ENCODE measurements at places on chromosomes 4 and X.

- H3K4me3 ChIP-seq, result no peak overlapping the region
- no peaks in the 10 kb centered on the region for H3K27me3 ChIP-seq
- no peaks in the 10 kb centered on the region for H3K4me1 ChIP-seq
- H3K36me3 ChIP-seq, result no peaks in the 10 kb centered on the region
- H3K27ac ChIP-seq, result no peak overlapping the region
Measured at GRCh38 chr4:165600959-165601683, 222.3 kb downstream of the CPE start.

DNA sequence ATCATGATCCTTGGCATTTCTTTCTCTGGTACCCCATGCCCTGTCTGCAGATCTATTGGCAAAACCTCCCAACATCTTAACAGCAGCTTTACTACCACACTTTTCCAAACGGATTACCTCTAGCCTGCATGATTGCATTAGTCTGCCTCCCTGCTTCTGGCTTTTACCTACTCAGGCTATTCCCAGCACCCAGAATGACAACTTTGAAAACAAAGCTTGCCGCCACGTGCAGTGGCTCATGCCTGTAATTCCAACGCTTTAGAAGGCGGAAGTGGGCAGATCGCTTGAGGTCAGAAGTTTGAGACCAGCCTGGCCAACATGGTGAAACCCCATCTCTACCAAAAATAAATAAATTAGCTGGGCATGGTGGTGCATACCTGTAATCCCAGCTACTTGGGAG lies 60.2 kb downstream of the UBE2K start:
- no peak overlapping the region for H3K4me3 ChIP-seq
- no peaks in the 10 kb centered on the region for H3K27me3 ChIP-seq
- DNase-seq, result no peak

DNA sequence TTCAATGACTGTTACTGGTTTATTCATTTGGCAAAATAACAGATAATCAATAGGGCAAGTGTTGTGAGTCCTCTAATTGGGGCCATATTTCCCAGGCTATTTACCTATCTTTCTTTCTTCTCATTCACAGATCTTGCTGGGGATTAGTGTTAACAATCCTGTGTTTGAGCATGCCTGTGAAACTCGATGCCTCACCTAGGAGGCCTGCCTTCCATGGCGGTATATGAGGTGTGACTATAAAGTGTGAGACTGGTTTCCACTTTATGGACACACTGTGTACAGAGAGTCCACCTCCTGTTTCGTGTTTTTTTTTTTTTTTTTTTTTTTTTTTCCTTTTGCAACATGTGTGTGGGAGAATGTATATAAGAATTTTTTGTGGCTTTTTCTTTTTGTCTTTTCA lies 199.3 kb downstream of the BMPR1B start:
- no peak overlapping the region for H3K4me3 ChIP-seq
- H3K4me1 ChIP-seq, result no peaks in the 10 kb centered on the region
- DNase-seq, result no peak
- H3K27me3 ChIP-seq, result no peaks in the 10 kb centered on the region
- no peak overlapping the region for H3K27ac ChIP-seq

DNA sequence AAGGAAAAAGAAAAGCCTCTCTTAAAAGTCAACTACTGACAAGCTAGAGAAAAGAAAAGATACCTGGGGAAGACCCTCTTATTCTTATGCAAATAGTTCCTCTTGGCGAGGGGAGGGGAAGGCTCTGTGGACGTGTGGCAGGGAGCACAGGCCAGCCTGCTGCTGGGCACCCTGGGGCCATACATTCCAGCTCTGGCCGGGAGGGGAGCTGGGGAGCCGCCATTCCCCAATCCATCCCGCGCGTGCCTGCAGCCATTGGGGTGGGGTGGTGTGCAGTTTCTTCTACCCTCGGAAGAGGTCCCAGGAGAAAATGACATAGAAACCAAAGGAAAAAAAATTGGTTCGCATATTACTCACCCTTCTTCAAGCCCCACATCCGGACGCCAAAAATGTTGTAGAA lies 1496.4 kb downstream of the RPA4 start:
- H3K27ac ChIP-seq, result no peak overlapping the region
- no peaks in the 10 kb centered on the region for H3K4me1 ChIP-seq
- H3K4me3 ChIP-seq, result no peak overlapping the region
- no peaks in the 10 kb centered on the region for H3K36me3 ChIP-seq
- H3K27me3 ChIP-seq, result no peaks in the 10 kb centered on the region

GRCh38 chrX:7876957-7877356 lies 34.0 kb downstream of the VCX start:
- H3K4me3 ChIP-seq, result no peak overlapping the region
- H3K27me3 ChIP-seq, result no peaks in the 10 kb centered on the region
- H3K4me1 ChIP-seq, result no peaks in the 10 kb centered on the region
- DNase-seq, result no peak
- H3K27ac ChIP-seq, result no peak overlapping the region
